ENCODE measurements at places on chromosomes 1 and 21.

- no peaks in the 10 kb centered on the region for H3K27me3 ChIP-seq
- DNase-seq: no peak
- H3K27ac ChIP-seq: peak overlapping the region; percentile 3
- H3K4me3 ChIP-seq: no peak overlapping the region
- no peaks in the 10 kb centered on the region for H3K36me3 ChIP-seq
These were observed 4.6 kb upstream of the BTG2 start for GRCh38 chr1:203300441-203301330.

GRCh38 chr1:203046984-203047630, 20.8 kb downstream of the PPFIA4 start:
- no peak overlapping the region for H3K4me3 ChIP-seq
- H3K4me1 ChIP-seq: peaks cover 5% of the 10 kb centered on the region
- peaks cover 14% of the 10 kb centered on the region for H3K36me3 ChIP-seq
- DNase-seq: no peak
- H3K27ac ChIP-seq: no peak overlapping the region

- H3K36me3 ChIP-seq: no peaks in the 10 kb centered on the region
- H3K4me3 ChIP-seq: no peak overlapping the region
- no peak overlapping the region for H3K27ac ChIP-seq
These were observed 5.6 kb upstream of the KCNA10 start for GRCh38 chr1:110524311-110525248.

DNA sequence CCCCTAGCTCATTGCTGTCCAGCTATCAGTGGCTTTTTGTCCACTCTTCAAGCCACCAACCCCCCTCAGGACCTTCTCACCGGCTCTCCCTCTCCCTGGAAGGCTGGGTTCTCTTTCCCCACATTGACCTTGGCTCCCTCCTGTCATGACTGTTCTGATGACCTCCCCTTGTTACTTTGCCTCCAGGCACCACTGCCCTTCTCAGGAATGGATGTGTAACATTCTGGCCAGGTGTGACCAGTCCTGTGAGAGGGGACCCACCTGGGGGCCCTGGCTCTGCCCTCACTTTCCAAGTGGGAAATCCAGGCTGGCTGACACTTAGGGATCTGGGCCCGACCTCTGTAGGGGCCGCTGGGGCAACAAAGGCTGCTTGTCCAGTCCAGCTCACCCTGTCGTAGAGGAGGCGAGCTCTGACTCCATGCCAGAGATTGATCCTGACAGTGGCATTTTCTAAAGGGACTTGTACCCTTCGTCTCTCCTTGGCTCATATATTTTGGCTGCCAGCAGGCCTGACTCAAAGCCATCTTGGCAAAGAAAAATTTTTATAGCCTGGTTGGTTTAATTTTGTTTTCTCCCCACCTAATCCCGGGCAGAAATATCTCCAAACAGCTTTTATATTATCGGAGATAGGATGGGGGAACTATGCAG, 37.9 kb upstream of the USP24 start:
- H3K36me3 ChIP-seq: no peaks in the 10 kb centered on the region
- peaks cover 16% of the 10 kb centered on the region for H3K4me1 ChIP-seq
- no peak overlapping the region for H3K27ac ChIP-seq
- H3K27me3 ChIP-seq: no peaks in the 10 kb centered on the region

DNA sequence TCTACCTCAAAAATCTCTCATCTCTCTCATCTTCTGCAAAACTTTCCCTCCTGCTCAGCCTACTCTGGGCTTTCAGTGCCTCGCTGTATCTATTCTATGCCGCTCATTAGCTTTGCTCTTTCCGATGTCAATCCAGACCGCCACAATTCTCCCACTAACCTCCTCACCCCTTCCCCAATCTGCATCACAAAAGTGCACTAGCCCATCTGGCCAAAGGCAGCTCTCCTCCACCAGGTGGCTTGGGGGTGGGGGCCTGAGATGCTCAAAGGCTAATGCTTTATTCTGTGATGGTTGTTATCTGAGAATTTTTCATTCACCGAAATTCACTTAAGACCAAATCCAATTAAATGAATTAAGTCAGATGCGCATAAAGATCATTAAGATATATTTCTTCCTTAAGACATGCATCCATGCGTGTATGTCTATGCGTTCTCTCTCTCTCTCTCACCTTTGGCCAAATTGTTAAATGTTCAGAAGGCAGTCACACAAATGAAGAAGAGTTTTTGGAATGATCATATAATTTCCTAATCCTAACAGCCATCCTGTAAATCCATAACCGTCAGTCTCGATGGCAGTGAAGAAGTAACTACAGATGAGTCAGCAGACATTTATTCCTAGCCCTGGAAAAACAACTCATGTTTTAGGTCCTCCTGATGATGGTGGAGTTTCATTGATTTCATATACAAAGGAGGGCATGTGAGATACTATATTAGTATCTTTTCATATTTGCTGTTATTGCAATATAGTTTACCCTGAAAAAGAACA, 111.3 kb downstream of the C1orf21 start:
- H3K36me3 ChIP-seq: no peaks in the 10 kb centered on the region
- H3K27me3 ChIP-seq: peaks cover 3% of the 10 kb centered on the region
- no peak for DNase-seq
- peaks cover 2% of the 10 kb centered on the region for H3K4me1 ChIP-seq
- no peak overlapping the region for H3K27ac ChIP-seq

DNA sequence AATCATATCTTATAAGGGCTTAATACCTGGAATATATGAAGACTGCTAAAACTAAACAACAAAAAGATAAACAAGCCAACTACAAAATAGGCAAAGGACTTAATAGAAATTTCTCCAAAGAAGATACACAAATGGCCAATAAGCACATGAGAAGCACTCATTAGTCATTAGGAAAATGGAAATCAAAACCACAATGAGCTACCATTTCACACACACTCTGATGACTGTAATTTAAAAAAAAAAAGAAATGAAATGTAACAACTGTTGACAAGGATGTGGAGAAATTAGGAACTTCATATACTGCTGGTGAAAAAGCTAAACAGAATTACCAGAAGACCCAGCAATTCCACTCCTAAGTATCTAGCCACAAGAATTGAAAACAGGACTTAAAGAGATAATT, 374.2 kb upstream of the ZP4 start:
- no peaks in the 10 kb centered on the region for H3K4me1 ChIP-seq
- H3K4me3 ChIP-seq: no peak overlapping the region
- no peak for DNase-seq
- no peaks in the 10 kb centered on the region for H3K27me3 ChIP-seq
- H3K36me3 ChIP-seq: no peaks in the 10 kb centered on the region

GRCh38 chr1:25100151-25100833, 132.0 kb downstream of the SYF2 start:
- H3K4me3 ChIP-seq: peak overlapping the region; percentile 19
- peak; percentile 67 for DNase-seq
- H3K4me1 ChIP-seq: peaks cover 65% of the 10 kb centered on the region
- peaks cover 7% of the 10 kb centered on the region for H3K27me3 ChIP-seq

DNA sequence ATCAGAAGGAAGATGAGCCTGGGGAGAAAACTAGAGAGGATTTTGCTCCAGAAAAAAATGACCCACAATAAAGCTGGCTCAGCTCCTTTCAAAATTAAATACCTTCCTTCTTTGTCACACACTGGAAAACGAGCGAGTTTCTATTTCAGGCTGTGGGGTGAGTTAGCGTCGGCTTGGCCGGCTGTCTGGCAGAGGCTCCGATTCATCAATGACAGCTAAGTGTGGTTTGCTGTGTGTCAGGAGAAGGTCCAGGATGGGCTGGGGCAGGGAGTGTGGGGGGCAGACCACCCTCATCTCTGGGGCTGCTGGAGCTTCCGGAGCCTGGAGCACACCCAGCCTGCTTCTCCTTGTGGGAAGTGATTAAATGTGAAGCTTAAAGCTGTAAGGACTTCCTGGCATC, 120.2 kb downstream of the ETS2 start:
- H3K4me3 ChIP-seq: peak overlapping the region; percentile 42
- H3K27ac ChIP-seq: no peak overlapping the region
- H3K4me1 ChIP-seq: peaks cover 10% of the 10 kb centered on the region
- H3K27me3 ChIP-seq: peaks cover 18% of the 10 kb centered on the region
- no peaks in the 10 kb centered on the region for H3K36me3 ChIP-seq

DNA sequence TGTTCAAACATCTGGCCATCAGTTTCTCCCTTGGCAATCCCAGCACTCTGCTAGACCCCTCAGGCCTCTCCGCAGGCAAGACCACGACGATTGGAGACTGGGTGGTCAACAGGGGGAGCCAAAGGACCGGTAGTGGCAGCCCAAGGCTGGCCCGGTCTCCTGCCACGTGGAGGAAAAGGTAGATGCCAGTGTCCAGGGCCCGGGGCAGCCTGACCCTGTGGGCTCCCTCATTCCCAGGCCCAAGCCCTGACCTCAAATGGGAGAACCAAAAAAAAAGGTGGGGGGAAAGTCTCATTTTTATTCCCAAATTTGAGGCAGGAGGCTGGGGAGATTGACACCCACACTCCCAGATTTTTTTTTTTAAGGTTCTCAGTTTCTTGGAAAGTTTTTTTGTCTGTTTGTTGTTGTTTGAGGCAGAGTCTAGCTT, 24.8 kb downstream of the S100A6 start:
- no peaks in the 10 kb centered on the region for H3K27me3 ChIP-seq
- no peak overlapping the region for H3K4me3 ChIP-seq
- H3K27ac ChIP-seq: peak overlapping the region; percentile 80
- no peaks in the 10 kb centered on the region for H3K36me3 ChIP-seq
- DNase-seq: peak; percentile 94

DNA sequence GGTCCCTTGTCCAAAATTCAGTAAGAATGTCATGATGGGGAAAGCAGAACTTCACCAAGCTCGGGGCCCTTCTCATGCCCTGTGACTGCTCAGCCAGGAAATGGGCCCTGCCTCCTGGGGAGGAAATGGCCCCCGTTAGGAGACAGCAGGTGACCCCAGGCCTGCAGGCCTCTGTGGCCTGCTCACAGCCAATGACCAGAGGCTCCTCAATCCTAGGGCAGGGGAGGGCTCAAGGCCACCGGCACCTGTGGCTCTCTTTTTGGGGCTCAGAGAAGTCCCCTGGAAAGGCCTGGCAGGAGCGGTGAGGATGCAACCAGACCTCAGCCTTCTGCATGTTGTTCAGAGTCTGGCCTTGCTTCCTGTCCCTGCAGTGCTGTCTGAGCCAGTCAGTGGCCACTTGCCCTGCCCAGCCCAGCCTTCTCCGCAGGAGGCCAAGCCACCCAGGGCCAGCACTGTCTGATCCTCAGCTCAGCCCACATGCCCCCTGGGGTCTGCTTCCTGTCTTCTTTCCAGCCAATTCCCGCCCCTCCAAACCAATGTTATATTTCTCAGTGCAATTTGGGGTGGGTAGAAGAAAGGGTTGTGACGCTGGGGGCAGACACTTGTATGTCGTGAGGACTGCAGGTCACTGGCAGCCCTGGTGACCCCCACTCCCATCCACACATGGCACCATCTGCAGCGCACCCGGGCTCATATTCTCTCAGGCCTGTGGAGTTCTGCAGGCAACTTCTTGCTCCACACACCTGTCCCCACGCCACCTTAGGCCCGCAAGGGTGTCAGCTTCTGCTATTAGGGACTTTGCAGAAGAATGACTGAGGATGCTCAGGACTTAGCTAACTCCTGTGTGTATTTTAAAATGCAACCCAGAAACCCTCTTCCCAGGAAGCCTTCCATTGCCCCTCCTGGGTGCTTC, 83.6 kb downstream of the ITPKB start:
- peak overlapping the region; percentile 88 for H3K27ac ChIP-seq
- no peaks in the 10 kb centered on the region for H3K27me3 ChIP-seq
- H3K4me3 ChIP-seq: peak overlapping the region; percentile 83
- peaks cover 12% of the 10 kb centered on the region for H3K36me3 ChIP-seq
- DNase-seq: peak; percentile 72

DNA sequence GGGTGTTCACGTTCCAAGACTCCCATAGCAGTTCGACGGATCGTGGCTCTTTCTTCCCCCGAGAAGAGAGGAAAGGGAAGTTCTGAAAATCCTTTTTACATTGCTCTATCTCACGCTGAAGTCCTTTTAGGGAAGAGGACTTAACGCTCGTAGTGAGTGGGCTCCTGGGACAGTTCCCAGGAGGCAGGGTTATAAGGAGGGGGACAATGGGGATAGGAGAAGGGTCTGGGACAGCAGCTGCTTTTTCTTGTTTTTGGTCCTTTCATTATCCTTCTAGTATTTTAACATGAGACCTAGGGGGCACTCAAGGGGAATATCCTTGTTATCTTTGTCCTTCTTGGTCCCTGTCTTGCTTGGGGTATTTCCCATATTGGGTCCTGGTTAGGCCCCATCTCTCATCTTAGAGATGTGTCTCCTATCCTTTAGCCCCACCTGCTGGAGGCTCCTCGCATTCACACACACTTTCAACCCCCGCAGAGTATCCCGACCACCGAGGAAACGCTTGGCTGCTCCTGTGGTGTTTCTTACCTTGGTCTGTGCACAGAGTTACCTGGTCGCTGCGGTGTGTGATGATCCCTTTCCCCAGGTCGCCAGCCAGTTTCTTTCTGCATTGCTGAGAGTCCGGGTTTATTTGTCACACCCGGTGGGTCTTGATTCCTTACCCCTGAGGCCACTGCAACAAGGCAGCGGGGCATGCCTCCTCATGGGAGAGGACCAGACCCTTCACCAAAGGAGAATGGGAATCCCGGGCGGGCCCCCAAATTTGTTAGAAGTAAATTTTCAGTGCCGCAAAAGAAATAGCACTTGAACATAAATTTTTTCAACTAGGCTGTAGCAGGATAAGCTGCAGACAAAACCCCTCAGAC, 29.7 kb downstream of the SCCPDH start:
- no peak overlapping the region for H3K4me3 ChIP-seq
- no peaks in the 10 kb centered on the region for H3K27me3 ChIP-seq
- H3K36me3 ChIP-seq: no peaks in the 10 kb centered on the region
- H3K27ac ChIP-seq: no peak overlapping the region
- DNase-seq: peak; percentile 87

DNA sequence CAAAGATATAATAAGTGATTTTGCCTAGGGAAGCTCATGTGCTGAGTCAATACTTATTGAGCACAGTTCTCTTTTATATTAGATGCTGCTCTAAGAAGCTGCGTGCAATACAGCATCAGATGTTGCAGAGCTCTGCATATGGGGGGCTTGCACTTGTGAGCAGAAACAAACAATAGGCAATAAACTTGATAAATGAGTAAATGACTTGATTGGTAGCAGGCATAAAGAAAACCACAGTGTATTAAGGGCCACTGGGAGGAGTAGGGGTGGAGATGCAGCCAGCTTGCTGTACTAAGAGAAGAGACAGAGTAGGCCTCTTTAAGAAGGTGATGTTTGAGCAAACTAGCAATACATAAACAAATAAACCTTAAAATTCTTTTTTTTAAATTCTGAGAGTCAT, 598.5 kb upstream of the ADAMTS5 start:
- no peaks in the 10 kb centered on the region for H3K36me3 ChIP-seq
- no peak for DNase-seq
- no peak overlapping the region for H3K4me3 ChIP-seq
- no peaks in the 10 kb centered on the region for H3K27me3 ChIP-seq
- no peak overlapping the region for H3K27ac ChIP-seq

- H3K4me3 ChIP-seq: no peak overlapping the region
- H3K27ac ChIP-seq: no peak overlapping the region
- H3K4me1 ChIP-seq: no peaks in the 10 kb centered on the region
- no peak for DNase-seq
These were observed 43.5 kb downstream of the STYXL2 start for GRCh38 chr1:167137332-167137781.

- H3K36me3 ChIP-seq: no peaks in the 10 kb centered on the region
- H3K4me3 ChIP-seq: peak overlapping the region; percentile 79
- peaks cover 47% of the 10 kb centered on the region for H3K27me3 ChIP-seq
- DNase-seq: peak; percentile 56
- no peak overlapping the region for H3K27ac ChIP-seq
These were observed 1.0 kb downstream of the PLPP3 start for GRCh38 chr1:56578138-56578962.

- H3K27ac ChIP-seq: no peak overlapping the region
- peaks cover 8% of the 10 kb centered on the region for H3K27me3 ChIP-seq
- no peaks in the 10 kb centered on the region for H3K4me1 ChIP-seq
- no peak for DNase-seq
These were observed 38.9 kb upstream of the MAP10 start for GRCh38 chr1:232766241-232766890.

- no peaks in the 10 kb centered on the region for H3K4me1 ChIP-seq
- DNase-seq: no peak
- peaks cover 4% of the 10 kb centered on the region for H3K27me3 ChIP-seq
- no peaks in the 10 kb centered on the region for H3K36me3 ChIP-seq
These were observed 137.1 kb downstream of the CAMTA1 start for GRCh38 chr1:6922096-6922931.

All from activated CD4-positive, alpha-beta T cell treated with anti-CD3 and anti-CD28 coated beads, Interleukin-2, amount 10 ng/mL, durations not matched to agents 24 days and 14 days (primary cell).